ENCODE measurements at places on chromosomes 1 and 21.

DNA sequence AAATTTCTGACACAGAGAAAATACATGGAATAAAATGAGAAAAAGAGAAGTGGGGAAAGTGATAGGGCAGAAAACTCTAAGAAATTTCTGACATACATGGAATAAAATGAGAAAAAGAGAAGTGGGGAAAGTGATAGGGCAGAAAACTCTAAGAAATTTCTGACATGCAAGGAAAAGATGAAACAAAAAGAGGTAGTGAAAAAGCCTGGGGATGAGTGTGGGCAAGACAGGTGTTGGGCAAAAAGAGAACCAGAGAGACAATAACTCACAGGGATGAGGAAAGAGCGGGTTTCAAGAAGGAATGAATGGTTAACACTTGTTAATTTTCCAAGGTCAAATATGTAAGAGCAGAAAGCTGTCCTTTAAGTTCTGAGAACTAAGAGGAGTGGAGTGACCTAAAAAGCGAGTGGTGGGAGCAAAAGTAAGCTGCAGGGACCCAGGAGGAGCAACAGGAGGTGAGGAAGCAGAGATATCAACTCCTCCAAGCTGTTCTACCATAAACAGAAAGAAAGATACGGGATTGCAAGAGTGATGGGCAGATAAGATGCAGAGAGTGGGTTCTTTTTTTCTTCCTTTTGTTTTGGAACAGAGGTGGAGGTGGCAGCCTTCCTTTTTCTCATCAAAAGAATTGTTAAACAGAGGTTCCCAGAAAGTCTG is 29.9 kb upstream of the EXO1 start:
- DNase-seq = no peak

DNA sequence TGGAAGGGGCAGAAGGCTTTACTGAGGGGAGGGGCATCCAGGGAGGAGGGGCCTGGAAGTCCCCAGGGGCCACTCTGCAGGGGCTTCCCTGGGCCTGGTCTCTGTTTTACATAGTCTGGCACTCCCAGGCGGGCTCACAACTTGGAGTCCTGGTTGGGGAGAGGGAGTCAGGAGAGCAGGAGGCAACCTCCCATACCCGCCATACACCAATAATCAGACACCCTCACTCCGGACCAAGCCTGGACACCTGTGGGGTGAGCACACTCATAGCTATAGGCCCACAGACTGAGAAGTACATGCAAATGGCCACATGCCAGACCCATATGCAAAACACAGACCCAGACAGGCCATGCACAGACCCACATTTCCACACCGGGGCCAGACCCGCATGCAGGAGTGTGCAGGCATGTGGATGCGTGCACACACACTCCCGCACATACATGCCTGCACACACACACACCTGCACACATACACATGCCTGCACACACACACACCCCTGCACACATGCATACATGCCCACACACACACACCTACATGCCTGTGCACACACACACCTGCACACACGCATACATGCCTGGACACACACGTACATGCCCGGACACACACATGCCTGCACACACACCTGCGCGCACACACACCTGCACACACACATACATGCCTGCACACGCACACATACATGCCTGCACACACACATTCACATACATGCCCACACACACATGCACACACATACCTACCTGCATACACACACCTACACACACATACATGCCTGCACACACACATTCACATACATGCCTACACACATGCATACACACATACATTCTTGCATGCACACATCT is 89.5 kb upstream of the RUNX3 start:
- DNase-seq = no peak

DNA sequence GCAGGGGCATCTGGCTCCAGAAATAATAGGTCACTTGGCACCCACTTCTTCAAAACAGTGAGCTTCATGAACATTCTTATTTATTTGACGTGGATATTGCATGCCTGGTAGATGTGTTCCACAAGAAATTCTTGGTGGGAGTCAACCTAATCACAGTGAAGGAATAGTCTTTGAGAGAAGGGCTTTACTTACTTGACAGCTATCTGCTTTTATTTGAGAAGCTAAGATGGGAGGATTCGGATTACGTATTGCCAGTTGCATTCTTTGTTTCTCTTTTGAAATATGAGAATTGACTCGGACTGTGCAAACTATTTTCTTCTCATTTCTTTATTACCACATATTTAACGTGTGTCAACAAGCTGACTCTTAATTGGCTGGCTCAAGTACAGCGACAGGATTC is 117.2 kb downstream of the FASLG start:
- DNase-seq = no peak

GRCh38 chr1:100431954-100432353 is 79.6 kb downstream of the CDC14A start:
- DNase-seq = no peak

DNA sequence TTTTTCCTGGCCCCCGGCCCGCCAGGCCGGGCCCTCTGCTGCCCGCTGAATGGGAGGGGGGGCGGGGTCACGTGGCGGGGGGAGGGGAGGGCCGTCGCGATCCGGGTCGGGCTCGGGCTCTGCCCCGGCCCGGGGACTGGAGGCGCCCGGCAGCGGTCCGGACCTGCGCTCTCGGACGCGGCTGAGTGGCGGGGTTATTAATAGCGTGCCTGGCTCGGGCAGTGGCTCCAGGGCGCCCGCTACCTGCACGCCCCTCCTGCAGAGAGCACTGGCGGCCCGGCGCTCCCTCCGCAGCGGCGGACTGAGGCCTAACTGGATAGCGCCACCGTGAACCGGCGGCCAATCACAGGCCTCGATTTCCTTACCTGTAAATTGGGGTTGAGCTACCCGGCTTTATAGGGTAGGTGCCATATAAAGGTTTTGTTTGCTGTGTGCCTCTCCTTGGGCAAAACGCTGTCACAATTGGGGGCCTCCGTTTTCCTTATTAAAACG is 28.1 kb downstream of the AHDC1 start:
- DNase-seq = no peak

GRCh38 chr1:205492201-205492667 is 12.2 kb upstream of the CDK18 start:
- DNase-seq = no peak

DNA sequence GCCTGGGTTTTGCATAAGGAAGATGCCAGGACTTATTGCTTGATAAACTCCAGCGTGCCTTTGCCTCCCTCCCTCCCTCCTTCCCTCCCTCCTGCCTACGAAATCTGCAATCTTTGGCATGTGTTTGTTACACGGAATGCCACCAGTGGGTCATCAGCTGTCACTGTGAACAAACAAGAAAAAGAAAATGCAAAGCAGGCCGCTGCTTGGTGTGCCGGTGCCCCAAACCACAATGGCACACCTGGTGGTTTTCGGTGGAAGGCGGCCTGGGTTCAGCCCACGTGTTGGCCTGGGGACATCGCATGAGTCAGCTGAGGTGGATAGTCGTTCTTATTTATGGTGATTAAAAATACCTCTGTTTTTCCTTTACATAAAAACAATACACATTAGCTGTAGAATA is 16.3 kb upstream of the IFNLR1 start:
- DNase-seq = no peak

DNA sequence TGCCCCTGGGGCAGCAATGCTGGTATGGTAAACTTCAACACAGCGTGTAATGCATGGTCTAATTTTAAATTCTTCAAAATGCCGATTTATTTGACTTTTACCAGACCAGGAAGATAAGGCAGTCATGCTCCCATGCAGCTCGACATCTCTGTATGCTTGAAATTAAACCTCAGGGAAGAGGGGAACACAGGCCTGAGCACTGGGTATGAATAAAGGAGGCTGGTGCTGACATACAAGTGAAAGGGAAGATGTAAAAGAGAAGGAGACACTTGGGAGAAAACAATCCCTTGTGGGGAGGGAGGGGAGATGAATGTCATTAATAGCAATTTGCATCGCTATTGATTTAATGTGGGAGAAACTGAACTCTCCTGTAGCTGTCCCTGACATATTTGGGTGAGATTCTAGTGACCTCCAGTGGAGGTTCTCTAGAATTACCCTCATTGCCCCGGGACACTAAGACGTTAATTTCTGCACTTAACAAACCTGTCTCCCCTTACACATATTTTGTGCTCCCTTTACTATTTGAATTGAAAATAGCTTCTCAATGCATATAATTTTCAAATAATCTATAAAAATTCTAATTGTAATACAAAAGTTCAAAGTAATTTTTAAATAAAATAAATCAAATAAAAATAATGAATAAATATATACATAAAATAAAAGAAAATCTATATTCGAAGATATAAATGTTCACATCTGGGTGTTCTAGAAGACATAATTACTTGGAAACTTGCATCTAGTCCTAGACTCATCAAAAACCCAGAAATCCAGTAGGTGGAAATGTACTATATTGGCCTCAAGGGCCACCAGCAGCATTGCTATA is 283.1 kb downstream of the LMX1A start:
- DNase-seq = no peak

DNA sequence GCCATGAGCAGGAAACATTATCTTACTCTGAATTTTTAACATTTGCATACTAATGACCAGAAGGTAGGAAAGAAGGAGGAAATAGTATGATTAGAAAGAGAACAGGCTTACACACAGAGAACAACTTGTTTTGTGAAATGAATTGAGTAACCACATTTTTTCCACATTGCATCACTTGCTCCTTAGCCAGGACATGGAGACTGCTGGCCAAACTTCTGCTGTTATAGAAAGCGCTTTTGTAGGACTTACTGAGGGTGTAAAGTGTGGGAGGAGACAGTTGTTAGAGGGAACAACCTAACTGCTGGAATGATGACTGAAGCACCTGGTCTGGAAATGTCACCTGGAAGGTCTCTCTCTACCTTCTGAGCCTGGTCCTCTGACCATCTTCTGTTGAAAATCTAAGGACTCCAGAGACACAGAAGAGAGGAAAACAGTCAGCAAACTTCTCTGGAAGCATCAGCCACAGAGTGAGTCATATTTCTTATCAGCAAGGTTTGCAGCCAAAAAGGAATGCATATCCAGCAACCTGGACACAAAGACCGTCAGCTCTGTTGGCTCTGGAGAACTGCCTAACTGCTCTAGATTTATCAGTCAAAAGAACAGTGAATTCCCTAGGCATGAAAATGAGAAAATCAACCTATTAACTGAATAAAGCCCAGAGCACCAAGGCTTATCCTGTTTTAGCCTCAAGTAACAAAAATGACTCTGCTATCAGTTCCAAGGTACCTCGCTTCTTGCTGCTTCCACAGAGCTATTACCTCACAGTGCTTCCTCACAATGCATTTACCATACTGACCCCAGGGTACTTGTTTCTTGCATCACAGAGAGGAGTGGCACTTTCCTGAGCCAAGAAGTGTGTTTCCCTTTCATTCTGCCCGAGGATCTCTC is 88.0 kb upstream of the SLFNL1 start:
- peak; percentile 86 for DNase-seq

DNA sequence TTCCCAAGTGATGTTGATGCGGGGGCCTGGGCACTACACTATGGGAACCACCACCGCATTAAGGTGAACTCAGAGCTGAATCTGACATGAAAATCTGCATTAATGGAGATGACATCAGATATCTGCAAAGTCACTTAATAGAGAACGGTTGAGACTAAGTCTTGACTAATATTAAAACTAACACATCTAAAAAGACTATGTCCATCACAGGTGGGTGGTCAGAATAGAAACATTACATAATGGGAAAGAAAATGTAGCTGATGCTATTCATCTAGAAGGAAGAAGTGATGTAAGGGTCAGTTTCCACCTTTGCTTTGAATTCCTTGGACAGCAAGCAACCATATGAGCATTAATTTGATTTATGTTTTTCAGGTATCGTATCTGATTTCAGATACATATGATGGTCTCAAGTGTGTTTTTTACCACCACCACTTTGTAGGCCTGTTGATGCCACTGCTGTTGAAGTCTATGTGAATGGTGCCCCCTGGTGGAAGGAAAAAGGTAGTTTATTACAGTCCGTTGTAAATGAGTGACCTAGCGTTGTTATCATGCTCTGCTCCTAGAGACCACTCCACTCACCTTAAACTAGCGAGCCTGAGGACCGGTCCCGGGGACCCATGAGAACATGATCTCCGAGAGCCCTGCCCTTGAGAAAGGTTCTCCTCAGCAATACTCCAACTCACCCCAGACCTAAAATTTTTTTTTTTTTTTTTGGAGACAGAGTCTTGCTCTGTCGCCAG is 73.5 kb downstream of the BACH1 start:
- DNase-seq = no peak

DNA sequence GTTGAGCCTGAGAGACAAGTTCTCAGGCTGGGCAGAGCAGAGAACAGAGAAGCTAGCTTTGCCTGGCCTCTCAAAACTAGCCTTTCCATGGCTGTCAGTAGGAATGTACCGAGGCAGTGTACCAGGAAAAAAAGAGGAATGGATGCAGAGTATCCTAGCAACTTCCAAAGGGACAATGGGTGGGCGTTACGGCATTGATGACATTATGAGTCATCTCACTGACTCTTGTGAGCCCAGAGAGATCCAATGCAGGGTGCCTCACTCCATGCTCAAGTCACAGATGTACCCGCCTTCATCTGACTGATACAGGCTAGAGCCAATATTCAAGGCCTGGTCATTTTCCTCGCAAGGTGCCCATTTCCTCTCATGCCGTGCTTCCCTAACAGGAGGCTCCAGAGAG is 51.4 kb upstream of the C8B start:
- no peak for DNase-seq

DNA sequence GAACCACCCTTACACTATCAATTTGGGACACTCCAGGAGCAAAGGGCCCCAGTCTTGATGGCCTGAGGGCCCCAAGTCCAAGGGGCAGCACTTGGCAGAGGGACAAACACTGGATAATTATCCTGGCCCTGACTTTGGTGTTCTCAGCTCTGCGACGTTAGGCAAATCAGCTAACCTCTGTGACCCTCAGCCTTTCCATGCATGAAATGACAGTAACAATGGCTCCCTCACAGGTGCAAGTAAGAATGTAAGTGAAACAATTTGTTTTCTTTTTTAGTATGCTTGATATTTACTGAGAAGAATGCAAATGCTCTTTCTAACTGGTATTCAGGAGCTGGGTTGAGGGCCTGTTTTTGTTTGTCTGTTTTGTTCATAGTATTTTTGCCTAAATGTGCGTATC is 61.6 kb upstream of the PRDX6 start:
- DNase-seq = no peak

DNA sequence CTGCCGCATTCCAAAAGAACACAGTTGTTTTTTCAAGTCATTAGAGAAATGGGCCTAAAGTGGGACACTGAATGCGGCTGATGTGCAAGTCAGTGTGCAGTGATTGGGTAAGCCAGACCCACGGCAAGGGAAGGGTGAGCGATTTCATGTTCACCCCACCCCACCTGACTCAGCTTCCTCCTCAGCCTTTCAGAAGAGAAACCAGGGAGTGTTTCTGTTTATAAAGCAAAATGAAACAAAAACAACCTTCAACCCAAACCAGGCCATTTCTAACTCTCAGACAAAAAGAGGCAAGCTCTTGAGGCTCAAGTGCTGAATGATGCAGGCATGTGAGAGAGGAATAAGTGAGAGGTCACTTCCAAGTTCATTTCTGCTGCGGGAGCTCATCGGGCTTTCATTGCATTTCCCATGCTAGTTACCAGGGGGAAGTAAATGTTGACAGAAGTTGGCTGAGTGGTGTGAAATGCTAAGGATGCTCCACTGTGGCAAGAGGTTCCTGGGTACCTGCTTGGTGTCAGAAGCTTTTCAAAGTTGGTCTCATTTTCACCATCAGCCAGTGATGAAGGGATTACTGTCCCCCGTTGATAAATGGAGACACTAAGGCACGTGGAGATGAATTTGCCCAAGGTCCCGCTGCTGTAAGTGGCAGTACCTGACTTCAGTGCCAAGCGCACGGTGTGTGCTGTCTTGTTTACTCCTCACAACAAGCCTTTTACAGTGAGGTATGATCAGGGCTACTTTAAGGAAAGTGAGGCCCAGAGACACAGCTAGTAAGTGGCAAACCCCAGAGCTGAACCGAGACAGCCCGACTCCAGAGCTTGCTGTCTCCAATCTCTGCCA is 29.1 kb downstream of the STPG1 start:
- no peak for DNase-seq

Measured in BJ (cell line).